ENCODE measurements at places on chromosomes 12 and 14.

DNA sequence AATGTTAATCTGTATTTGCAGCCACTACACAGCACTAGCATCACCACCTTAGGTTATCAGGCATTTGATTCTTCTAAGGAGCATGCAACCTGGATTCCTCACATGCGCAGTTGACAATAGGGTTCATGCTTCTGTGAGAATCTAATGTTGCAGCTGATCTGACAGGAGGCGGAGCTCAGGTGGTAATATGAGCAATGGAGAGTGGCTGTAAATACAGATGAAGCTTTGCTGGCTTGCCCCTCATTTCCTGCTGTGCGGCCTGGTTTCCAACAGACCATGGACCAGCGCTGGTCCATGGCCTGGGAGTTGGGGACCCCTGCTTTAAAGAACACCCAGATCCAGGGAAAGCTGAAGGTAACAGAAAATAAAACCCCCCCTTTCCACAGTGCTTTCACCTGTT, 51.0 kb downstream of the TMX1 start:
- DNase-seq, result no peak

- no peak for DNase-seq
Measured at GRCh38 chr14:82403987-82404386, 870.3 kb upstream of the SEL1L start.

- no peak for DNase-seq
Measured at GRCh38 chr12:121925358-121925695, 6.9 kb downstream of the CFAP251 start.

DNA sequence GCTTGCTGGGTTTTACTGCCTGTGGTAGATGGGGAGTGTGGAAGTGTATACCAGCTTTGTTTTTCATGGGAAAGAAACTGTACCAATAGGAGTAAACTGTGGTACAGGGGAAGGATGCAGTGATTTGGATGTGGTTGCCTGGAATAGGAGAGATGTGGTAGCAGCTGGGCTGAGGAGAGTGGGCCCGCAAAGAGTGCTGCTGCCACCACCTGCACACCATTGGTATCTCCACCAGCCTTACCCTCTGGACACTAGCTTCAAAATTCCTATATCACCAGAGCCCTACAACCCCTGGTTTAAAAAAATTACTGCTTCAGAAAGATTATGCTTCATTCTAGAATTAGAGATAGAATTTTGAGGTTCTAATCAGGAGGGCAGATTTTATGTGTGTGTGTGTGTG, 53.6 kb downstream of the AKAP6 start:
- DNase-seq, result no peak

DNA sequence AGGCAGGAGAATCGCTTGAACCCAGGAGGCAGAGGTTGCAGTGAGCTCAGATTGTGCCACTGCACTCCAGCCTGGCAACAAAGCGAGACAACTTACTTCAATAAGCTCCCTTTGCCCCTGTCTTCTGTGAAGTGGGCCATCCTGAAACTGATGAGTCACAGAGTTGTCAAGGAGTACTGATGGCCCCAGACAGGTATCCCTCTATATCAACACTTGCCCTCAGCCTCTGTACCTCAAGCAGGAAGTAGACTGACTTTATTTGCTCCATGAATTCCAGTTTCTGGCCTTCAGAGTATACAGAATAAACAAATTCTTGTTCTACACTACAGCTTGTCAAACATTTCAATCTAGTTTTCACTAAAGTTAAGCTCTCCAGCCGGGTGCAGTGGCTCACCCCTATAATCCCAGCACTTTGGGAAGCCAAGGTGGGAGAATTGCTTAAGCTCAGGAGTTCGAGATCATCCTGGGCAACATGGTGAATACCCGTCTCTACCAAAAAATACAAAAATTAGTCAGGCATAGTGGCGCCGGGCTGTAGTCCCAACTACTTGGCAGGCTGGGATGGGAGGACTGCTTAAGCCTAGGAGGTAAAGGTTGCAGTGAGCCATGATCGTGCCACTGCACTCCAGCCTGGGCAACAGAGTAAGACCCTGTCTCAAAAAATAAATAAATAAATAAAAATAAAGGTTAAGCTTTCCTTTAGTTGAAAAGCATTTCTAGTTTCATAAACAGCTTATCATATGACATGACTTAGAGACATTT, 16.4 kb upstream of the LRP10 start:
- DNase-seq, result no peak

Measured in NCI-H1048 (cell line).